ENCODE measurements at places on chromosomes 5 and 9.

GRCh38 chr5:141392429-141393198 is at the start of gene PCDHGA8:
PCDHGA8 (plus strand) TSS chr5:141392633; CDS start chr5:141392814, 181 bp downstream.
- no peak for DNase-seq

- no peak for DNase-seq
Observed at GRCh38 chr9:27090231-27090630, 18.8 kb upstream of the TEK start.

- DNase-seq, result peak; percentile 18
Observed at GRCh38 chr5:132183723-132184122, 43.9 kb downstream of the P4HA2 start.

- DNase-seq, result no peak
Observed at GRCh38 chr5:180142021-180142765, 66.8 kb downstream of the RASGEF1C start.

DNA sequence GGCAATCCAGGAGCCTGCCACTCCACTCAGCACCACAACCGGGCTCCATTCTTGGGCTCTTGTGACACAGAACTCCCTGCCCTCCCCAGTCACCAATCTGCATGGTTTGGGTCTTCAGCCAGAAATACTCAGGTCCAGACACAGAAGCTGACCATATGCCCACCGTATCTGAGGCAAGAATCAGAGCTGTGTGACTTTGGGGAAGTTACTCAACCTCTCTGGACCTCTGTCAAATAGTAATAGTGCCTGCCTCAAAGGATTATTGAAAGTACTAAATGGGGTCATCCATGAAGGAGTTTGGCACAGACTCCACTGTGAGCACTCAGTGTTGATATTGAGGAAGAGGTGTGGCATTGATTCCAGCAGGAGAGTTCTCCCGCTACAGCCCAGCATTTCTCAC is 67.5 kb downstream of the PCDH1 start:
- no peak for DNase-seq

GRCh38 chr5:1380910-1381309 is 36.0 kb upstream of the CLPTM1L start:
- no peak for DNase-seq

DNA sequence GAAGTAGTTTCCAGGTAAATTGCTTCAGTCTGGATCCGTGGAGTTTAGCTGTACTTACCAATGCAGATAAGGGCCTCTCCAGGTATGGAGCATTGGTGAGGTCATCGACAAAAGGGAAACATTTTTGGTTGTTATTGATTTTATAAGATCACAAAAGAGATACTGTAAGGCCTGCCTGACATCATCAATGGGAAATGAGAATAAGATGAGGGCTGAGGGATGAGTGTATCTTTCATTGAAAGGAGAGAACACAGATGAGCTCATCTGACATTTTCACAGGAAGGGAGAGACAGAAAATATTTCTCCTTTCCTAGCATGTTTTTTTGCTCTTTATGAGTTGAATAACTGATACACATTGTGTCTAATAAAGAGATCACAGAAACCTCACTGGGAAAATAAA is 233.6 kb downstream of the SAXO1 start:
- DNase-seq, result peak; percentile 18

DNA sequence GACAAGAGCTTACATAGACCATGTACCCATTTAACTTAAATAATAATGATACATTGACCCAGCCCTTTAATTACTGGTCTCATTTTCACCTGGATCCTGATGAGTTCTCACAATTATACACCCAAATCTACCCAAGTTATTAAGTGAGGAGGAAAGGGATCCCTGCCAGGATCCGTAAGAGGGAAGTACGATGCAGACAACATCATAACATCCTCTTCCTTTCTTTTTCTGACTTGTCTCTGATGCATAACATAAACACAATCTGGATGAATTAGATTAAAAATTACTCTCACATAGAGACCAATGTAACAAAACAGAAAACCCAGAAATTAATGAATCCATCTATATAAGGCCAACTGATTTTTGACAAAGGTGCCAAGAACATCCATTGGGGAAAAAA is 17.0 kb downstream of the MARCHF3 start:
- DNase-seq, result peak; percentile 29

DNA sequence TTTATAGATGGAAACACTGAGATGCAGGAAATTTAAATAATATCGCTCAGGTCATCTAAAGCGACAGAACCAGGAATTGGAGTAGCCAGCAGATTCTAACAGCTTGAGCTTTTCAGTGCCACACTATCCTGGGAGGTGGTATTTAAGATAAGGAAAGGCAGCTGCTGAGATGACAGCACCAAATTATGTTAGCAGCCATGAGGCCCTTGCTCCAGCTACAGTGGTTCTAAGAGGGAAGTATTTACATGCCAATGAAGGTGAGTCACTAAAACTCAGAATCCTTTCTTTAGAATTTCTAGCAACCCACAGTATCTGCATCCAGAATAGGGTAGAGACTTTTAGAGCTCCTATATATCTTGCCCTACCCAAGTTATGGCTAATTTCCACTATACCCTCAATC is 127.0 kb upstream of the VLDLR start:
- DNase-seq, result peak; percentile 74

DNA sequence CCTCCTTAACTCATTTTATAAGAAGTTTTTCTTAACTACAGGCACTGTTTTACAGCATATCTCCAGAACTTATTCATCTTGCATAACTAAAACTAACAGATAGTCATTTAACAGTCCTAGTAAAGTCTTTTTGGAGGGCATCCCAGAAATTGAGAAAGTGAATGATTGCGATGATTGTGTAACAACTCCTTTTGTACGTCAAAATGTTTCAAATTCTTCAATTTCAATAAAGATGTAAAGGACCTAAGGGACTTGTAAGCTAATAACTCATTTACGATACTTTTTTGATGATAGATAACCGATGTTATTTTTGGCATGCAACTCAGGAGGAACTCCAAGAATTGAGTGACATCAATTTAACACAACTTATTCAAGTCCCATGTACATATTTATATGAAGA is 42.7 kb downstream of the SVEP1 start:
- DNase-seq, result peak; percentile 84

DNA sequence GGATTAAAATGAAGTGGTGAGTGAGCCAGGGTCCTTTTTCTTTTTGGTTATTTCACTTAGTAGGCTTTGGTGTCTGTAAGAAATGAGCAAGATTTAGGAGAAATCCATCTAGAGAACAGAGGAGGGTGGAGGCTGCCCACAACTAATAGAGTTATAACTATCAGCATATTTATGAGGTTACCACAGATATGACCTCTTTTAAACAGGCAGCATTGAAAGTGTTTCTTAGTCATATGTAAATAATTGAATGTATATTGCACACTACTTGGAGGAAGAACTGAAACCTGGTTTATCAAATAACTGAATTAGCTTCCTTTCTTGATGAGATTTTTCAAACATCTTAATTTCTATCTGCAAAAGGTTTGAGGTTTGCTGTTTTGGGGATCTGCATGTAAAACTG is 483.1 kb upstream of the PIK3R1 start:
- no peak for DNase-seq

GRCh38 chr9:14749741-14750211 is 27.2 kb upstream of the CER1 start:
- no peak for DNase-seq

GRCh38 chr9:21585756-21586752 is 103.9 kb upstream of the IFNE start:
- DNase-seq, result no peak

DNA sequence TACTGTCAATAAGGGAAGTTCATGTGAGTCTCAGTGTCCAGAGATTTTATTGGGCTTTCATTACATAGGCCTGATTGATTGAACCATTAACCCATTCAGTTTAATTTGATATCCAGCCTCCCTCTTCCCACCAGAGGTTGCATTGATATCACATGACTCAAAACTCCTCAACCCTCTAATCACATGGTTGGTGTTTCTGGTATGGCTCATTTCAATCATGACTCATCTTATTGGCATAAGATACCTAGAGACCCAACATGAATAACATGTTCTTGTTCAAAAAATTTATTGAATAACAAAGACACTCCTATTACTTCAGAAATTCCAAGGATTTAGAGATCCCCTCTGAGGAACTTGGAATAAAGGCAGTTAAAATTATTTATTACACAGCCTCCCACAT is 982.2 kb downstream of the TLE1 start:
- peak; percentile 47 for DNase-seq

DNA sequence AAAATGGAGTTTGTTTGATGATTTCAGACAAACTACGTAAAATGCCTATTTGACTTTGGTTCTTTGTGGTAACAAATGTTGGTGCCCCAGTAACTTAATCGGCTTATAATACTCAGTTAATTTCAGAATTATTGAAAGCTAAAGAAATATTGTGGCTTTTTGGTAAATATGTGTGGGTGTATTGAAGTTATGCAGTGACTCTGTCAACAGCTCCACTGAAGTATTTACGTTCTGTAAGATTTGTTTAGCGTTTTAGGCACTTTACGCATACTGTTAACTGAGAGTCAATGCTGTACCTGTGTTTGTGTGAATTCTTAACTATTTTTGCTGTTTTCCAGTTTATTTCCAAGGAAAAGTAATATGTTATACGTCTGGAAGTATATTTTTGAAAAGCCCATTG is 2.2 kb downstream of the RAD23B start:
- DNase-seq, result no peak

- DNase-seq, result no peak
Observed at GRCh38 chr5:68682400-68683160, 411.2 kb upstream of the SLC30A5 start.

GRCh38 chr5:149283626-149284480 is 12.2 kb downstream of the AFAP1L1 start:
- DNase-seq, result no peak

- DNase-seq, result peak; percentile 50
Observed at GRCh38 chr9:132572921-132573320, 9.5 kb upstream of the BARHL1 start.

DNA sequence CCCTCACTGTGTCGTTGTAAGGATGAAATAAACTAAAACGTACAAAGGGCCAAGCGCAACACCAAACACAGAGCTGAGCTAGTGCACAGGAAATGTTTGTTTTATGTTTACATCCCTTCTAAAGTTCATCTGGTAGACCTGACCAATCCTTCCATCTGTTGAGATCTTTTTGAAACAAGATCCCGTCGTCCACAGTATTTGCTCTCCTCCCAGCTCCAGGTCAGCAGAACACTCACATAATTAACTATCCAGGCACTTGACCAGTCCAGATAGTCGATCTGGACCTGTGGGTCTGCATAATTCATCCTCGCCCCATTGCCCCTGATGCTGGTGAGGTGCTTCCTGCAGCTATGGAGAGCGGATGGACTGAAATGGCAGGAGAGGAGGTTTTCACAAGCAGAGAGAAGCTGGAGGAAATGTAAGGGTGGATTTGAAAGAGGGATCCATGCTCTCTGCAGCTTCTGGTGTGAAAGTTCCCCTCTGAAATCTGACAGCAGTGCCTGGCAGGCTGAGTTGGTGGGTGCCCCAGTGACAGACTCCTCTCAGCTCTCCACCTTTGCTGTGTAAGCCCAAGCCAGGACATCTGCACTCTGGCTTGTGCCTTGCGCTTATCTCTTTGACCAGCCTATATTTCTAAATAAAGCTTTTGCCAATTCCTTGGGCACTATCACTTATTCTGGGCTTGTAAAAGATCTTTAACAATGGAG is 102.4 kb downstream of the TTLL11 start:
- no peak for DNase-seq

DNA sequence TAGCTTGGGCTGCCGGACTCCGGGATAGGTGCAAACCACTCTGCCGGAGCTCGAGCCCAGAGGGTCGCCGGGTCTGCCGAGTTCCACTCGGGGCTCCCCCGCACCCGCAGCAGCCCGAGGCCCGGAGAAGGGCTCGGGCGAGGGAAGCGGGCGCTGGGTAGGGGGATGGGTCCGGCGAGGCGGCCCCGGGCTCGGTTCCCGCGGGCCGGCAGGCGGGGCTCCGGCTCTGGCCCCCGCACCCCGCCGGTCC is 507 bp downstream of the RICTOR start:
- DNase-seq, result no peak

DNA sequence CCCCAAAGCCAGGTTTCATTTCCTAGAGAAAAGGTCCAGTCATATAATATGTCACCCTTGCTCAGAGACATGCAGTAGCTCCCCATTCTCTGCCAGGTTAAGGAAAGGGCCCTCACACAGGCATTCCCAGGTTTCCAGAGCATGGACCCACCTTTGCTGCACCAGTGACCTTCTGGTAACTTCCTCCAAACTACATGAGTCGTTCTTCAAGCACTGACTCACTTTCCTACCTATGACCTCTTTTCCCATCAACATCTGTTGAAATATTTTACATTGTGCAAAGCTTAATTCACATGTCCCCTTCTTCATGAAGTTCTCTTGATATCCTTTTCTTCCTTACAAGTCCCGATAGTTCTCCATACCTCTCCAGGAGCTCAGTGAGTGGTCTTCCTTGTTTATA is 25.9 kb downstream of the SH3TC2 start:
- DNase-seq, result no peak

DNA sequence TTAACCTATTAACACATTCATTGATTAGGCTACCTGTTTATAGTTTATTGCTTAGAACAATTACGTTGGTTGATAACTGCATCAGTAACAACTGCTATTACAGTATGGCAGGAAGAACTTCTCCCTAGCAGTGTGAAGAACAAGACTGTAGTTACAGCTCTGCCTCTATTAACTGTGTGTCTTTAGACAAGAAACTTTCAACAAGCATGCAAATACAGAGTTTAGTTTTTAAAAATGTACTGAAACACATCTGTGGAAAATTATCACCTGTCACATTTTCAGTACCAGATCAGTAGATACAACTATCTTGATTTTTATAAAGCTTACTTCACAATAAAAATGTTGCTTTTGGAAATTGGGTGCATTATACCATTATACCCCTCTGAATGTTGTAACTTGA is 22.2 kb downstream of the ELL2 start:
- DNase-seq, result no peak

DNA sequence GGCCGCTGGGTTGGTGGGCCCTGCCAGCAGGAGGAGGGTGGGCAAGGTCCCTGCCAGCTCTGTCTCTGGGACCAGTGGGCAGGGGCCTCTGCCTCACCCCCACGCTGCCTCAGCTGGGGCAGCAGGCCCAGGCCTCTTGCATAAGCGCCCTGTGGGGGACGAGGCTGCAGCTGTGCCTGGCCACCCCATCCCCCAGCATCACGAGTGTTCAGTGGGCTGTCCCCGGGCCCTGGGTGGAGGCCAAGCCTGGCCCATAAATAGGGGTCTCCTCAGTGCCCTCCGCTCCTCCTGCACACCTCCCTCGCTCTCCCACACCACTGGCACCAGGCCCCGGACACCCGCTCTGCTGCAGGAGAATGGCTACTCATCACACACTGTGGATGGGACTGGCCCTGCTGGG is at the start of gene PTGDS:
Gene PTGDS (plus strand): TSS at position 282 of the 400 bp plus-strand sequence. CDS start 75 bp downstream, at position 357.
- no peak for DNase-seq

- no peak for DNase-seq
Observed at GRCh38 chr5:90353254-90353653, 56.3 kb downstream of the CETN3 start.

- no peak for DNase-seq
Observed at GRCh38 chr9:68601081-68601480, 60.4 kb upstream of the TMEM252 start.

DNA sequence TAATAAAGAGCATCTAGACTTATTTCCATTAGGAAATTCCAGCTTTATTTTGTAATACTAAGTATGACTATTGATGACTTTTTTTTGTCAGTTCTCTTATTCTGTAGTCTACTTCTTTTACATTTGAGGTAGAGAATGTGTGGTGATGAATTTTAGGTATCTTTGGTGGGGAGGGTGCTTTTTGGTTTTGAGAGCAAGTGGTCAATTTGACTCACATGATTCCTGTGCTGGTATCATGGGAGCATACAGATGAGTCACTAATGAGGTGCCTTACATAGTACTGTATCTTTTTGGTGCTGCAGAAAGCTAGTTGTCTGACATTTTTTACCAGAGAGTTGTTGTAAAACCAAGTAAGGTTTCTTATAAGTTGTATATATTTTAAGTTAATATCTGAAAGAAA is 35.3 kb downstream of the ERBIN start:
- peak; percentile 74 for DNase-seq

- DNase-seq, result peak; percentile 64
Observed at GRCh38 chr5:137231540-137231939, 267.6 kb downstream of the SPOCK1 start.

Data from EL (cell line).